ENCODE measurements at places on chromosomes 2 and 18.

DNA sequence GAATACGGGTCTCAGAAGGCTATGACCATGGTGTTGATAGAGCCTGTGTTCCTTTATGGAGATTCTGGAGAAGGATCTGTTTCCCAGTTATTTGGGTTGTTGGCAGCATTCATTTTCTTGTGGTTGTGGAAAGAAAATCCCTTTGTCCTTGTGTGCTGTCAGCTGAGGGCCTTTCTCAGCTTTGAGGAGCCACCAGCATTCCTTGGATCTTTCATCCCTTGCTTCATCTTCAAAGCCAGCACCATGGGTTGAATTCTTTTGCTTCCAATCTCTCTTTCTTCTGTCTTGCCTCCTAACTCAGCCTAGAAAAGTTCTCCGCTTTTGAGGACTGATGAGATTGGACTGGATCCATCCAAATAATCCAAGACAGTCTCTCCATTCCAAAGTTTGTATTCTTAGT lies 103.2 kb upstream of the MMADHC start:
- no peak for DNase-seq

DNA sequence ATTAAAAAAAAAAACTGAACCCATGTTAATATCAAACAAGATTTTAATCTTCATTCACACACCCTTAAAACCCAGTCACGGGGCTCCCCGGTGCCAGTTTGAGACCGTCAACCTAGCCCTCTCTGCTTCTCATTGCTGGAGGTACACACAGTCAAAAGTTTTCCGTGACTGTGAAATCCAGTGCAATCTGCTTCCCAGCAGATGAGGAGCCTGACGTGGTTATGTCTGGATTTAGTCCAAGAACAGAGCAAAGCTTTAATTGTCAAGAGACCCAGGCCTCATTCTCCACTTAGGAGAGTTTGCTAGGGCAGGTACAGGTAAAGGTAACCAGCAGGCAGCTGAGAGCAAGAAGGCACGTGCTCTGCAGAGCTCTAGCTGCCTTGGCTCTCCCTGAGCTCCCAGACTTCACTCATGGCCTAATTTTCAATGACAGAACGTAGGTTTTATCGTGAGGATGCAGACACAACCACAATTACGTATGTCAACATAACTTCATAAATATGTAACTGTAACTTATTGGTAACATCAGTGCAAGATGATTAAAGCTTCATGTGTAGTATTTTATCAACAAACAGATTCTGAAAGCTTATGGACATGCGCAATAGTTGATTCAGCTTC lies 56.3 kb downstream of the SLC16A14 start:
- DNase-seq, result no peak

DNA sequence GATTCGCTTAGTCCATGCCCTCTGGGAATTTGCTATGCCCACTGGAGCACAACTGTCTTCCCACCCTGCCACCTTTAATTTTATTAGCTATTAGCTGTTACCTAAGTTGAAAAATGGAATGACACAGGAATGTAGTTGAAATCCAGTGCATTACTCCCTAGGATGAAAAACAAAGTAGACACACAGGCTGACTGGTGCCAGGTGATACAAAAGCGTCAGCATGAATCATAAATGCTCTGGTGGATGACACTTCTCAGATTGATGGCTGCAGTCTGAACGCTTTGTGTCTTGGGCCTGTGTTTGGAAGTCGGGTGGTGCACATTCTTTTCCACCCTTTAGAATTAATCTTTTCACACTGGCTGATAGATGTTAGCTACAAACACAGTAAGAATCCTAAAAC lies 802.0 kb downstream of the DCC start:
- no peak for DNase-seq

DNA sequence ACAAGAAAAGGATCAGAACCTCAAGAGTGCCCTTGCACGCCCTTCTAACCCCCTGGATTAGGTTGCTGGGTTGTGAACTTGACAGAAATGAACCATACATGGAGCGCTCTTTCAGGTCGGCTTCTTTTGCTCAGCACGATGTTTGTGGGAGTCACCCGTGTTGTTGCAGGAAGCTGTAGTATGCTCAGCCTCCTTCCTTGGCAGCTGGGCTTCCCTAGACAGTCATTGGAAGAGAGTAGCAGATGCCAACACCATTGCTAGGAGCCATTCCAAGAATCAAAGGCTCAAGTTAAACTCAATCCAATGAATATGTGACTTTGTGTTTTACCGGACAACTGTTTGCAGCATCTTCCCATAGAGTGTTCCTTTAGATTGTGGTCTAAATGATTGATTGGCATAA lies 47.0 kb downstream of the RAB12 start:
- DNase-seq, result no peak
